ENCODE measurements at places on chromosomes 16 and 17. TPM values are rescaled to one million over a fixed set of nuclear protein-coding genes. Genes with fewer than 3 reads are reported as not detected.

Gene SP6
- total RNA-seq, result 4.0 TPM

Gene FOXL1
- total RNA-seq, result 9.3 TPM

Gene CD2BP2
- 90.7 TPM for total RNA-seq

Gene TP53TG3F
- total RNA-seq, result 0.54 TPM

Gene NLE1
- 35.5 TPM for total RNA-seq

DNA sequence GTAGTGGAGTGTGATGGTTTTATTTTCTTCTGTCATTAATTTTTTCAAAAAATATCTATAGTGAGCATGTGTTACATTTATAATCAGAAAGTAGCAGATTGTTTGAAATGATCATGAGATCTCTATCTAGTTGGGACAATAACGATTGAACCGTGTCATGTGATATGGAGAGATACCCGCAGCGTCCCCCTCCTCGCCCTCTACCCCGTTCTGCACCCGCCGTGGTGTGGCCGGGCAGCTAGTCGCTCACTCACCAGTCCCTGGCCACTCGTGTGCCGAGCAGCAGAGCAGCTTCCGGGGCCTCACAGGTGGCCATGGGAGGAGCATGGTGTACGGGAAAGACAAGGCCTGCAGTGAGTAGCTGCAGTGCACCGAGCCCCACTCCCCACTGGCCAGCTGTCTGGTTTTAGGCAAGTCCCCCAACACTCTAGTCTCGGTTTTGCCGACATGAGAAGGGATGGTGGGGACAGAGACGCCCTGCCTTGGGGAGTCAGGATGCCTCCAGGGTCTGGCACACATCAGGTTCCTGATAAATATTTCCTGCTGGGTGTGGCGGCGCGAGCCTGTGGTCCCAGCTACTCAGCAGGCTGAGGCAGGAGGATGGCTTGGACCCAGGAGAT lies 15.3 kb downstream of the MLYCD start:
- DNase-seq, result no peak

- DNase-seq, result no peak
Observed at GRCh38 chr16:81774348-81774747, 4.7 kb upstream of the PLCG2 start.

GRCh38 chr17:416293-417206 lies 63.9 kb upstream of the RPH3AL start:
- DNase-seq, result no peak

DNA sequence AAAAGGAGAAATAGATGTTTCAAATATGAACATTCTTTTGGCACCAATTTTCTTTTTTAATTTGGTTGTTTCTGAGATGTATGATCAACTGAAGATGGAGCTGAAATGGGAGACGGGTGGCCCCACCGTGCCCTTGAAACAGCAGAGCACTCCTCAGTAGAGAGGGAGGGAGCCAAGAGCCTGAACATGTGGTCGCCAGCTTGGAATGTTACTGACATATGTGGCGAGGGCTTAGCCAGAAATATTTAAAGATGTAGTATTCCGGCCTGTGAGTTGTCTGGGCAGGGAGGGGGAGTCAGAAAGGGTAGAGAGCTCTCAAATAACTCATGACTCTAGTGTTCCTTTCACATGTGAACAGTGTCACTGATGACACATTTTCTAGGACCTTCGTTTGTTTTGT lies 13.3 kb upstream of the MRC2 start:
- DNase-seq, result no peak

DNA sequence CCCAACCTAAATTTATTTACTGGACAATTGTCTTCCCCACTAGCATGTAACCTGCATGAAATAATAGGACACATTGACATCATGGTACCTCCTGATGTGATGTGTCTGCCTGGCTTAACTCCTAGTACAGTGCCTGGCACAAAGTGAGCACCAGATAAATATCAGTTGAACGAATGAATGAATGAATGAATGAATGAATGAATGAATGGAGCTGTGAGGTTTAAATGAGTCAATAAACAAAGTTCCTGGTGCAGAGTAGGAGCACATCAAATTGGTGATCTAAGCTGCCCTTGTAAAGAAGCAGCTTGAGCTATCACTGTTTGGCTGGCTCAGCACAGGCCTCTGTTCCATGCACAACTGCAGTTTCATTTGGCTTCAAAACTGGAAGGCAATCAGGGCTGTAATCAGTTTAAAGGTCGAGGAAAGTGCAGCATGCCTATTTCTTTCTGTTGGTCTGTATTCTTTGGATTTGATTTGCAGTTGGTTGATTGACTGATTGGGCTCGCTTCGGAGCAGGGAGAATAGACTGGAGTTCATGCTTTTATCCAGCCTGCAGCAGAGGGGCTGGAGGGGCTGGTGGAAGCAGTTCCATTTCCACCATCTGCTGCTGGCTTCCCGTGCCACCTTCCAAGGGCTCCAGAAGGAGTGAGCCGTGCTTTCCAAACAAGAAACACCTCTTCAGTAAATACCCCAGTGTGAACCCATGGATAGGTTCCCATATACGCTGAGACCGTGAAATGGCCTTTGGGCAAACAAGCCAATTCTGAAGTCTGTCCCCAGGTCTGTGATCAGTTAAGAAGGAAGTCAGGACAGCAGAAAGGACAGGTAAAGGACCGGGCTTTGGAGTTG lies 54.6 kb downstream of the GPRC5B start:
- no peak for DNase-seq

- DNase-seq, result no peak
Observed at GRCh38 chr17:49254066-49254465, 23.5 kb upstream of the PHOSPHO1 start.

DNA sequence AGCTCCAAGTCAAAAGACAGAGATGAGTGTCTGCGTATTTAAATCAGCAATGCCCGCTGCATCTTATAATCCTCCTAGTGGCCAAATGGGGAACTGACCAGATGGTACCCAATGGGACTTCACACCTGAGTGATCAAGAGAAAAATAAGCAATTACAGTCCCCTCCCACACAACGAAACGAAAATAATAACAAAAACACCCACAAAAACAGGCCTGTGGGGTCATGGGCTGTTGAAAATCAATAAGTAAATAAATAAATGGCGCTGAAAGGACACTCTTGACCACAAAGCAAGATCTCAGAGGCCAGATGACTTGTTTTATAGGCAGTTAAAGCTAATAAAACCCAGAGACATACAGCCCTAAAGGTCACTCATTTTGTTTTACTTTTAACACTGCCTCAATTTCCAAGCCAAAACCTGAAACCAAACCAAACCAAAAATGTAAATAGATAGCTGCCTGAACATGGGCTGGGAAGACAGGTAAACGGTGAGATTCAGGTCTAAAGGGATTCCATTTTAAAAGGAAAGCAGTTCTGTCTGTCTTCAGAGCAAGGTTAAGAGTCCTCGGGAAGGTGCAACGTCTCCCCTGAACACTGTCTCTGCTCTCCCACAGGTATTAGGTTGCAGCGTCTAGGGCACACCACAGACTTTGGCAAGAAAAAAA lies 1.3 kb downstream of the ZNF821 start:
- DNase-seq, result peak; percentile 62

DNA sequence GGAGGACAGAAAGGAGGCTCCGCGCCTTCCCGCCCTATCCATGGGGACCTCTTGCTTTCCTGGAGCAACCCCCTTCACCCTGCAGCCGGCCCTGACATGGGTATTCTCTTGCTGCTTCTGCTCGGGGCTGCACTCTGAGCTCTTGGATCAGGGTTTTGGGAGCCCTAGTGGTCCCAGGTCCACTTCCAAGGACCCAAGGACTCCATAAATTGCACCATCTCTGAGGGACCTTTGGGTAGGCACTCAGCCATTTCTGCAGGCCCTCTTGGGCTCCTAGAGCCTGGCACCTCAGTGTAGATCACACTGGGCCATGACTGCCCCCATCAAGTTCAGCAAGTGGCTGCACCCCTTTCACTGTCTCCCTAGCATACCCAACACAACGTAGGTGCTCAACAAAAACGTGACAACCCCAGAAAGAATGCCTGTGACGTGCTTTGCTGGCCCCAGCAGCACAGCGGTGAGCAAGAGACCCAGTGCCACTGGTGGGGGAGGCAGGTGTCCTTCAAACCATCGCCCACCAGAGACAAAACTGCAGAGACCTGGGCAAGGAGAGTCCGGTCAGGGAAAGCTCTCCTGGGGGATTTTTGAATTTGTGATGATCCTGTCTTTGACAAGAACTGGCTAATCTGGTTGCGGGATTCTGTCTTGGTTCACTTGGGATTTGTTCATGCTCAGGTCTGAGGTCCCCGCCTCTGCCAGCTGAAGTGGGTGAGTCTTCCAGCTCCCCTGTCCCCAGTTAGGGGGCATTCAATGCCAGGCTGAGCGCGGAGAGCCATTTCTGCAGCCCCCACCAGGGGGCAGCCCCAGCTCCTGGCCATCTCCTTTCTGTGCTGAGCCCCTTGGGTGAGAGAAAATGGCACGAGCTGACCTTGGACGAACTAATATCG lies 2.5 kb upstream of the RAB11FIP4 start:
- DNase-seq, result peak; percentile 12

GRCh38 chr16:83706394-83706793 lies 101.4 kb upstream of the HSBP1 start:
- DNase-seq, result no peak

DNA sequence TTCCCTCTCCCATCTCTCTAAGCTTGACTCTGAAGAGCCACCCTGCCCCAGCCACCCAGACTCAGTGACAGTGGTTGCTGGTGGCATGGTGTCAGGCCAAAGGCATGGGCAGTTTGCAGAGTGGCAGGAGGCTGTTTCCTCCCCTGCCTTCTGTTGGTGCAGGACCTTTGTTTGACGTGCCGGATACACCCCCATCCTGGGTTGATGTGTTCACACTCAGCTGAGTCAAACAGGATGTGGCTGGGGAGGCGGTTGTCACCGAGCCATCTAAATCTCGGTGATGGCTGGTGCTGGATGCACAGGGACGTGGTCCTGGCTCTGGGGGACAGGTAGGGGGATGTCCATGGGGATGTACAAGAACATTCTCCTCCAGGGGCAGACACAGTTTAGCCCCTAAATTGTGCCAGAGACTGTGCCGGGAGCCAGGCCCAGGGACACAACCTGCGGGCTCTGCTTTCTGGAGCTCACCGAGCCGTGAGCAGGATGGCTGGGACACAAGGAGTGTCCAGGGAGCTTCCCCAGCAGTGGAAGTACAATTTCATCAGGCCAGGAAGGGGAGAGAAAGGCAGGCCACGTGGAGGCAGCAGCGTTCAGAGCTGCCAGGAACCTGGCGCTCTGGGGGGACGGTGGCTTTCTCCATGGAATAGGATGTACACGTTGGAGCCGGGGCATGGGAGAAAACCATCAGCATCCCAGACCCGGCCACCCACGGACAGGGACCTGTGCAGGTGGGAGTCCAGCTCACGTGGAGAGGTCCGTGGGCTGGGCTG lies 264.2 kb downstream of the SEC14L1 start:
- DNase-seq, result peak; percentile 43

DNA sequence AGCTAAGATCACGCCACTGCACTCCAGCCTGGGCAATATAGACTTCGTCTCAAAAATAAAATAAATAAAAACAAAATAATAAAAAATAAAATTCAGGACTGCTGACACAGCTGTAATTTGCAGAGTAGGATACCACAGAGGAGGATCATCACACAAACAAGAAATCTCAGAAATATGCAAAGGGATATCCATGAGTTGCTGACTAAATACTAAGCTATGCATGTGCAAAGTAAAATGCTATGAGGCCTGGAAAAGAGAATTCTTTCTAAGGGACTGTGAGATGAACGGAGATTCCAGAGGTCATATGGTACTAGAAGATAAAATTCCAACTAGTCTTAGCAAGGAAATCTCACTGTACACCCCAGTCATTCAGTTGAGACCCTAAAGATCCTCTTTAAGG lies 74.8 kb downstream of the SLC39A11 start:
- DNase-seq, result no peak

GRCh38 chr16:56764835-56765234 lies 34.9 kb downstream of the NUP93 start:
- no peak for DNase-seq

GRCh38 chr17:63458478-63458877 lies 12.4 kb upstream of the CYB561 start:
- no peak for DNase-seq

DNA sequence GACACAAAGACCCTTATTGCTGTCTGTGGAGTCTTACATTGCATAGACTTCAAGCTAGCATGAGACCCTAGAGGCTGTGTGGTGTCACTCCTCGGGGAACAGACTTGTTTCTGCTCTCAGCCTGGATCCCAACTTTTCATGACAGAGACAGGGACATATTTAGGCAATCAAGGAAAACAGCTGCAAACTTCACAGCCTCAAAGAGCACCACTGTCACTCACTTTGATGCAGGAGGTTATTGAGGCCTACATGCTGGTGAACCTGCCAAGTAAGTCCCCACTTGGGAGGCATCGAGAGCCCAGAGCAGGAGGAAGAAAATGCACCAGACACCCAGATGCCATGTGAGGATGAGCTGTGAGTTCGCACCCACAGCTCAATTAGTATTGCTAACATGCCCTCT lies 10.3 kb downstream of the CBLN1 start:
- no peak for DNase-seq

GRCh38 chr17:56298846-56299245 lies 145.6 kb downstream of the ANKFN1 start:
- DNase-seq, result no peak

DNA sequence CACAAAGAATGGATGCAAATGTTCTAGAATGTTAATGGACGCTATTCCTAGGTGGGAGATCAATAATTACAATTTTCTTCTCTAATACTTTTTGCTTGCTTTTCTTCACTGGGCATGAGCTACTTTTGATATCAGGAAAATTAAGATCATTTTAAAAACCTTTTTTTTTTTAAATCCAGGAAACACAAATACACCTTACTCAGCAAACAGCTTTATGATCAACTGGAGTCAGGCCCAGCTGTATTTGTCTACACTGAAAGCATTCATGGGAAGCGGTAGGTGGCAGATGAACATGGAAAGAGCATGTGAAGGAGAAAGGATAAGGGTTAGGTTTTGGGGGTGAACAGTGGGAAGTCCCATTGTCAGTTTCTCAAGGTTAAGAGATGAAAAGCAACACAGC lies 97.8 kb downstream of the WDR59 start:
- DNase-seq, result no peak

- DNase-seq, result no peak
Observed at GRCh38 chr17:50130559-50131305, 772 bp upstream of the SAMD14 start.

DNA sequence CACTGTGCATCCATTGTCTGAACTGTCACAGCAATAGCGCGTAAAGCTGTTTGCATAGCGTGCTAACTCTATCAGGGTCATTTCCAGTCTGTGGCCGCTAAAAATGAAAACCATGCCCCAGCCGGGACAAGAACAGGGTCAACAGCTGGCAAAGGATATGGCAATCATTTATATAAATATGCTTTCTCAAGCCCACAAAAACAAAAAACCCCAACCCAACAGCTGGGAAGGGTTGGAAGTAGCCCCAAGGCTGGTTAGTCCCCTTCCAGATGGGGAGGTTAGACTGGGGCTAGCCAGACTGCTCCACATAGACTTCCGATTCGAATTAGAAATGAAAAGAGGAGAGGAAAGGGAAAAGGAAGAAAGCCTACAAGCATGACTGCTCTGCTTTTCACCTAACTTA lies 203.3 kb upstream of the TBX2 start:
- DNase-seq, result no peak

DNA sequence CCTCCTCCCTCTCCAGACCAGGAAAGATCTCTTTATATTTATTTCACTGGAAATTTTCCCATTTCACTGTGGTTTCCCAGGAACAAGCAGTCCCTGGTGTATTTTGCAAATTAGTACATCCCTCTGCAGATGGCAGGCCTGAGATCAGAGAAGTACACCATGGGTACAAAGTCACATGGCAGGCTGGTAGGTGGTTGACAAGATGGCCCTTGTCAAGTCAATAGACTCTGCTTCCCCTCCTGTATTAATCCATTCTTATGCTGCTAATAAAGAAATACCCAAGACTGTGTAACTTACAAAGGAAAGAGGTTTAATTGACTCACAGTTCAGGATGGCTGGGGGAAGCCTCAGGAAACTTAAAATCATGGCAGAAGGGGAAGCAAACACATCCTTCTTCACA lies 51.6 kb upstream of the KSR1 start:
- DNase-seq, result no peak

All from Panc1 (cell line).